ENCODE measurements at places on chromosomes 7 and 10.

DNA sequence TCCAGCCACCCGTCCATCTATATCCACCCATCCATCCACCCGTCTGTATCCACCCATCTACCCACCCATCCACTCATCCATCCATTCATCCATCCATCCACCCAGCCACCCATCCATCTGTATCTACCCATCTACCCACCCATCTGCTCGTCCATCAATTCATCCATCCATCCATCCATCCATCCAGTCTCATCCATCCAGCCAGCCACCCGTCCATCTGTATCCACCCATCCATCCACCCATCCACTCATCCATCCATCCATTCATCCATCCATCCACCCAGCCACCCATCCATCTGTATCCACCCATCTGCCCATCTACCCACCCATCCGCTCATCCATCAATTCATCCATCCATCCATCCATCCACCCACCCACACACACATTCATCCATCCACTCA is 73.2 kb downstream of the UNCX start:
- DNase-seq: no peak

DNA sequence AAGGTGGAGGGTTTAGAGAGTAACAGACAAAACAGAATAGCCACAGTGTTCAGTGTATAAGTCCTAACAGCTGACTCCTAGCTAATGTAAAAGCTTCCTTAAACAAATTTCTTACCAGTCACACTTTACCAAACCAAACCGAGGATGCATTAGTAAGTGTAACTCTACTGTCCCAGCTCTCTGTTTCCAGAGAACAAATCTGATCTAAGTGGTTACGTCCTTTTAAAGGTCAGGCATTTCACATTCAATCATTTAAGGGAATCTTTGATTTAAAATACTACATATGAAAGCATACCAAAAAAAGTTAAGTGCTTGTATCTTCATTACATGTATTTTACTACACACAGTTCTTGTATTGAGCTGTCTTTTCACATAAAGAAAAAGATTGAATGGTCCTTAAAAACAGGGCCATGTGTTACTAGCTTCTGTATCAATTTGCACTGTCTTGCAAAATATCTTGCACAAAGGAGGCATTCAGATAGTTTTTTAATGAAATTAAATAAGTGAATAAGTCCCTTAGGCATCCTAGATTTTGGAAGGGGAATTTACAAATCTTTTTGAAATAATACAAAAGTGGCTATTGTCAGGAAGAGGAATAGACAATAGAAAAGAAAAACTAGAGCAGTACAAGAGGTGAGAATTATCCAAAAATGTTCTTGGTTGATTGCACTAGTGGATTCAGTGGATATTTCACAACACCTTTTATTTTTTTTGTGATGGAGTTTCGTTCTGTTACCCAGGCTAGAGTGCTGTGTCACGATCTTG is 58.4 kb upstream of the SPOCK2 start:
- DNase-seq: no peak

- no peak for DNase-seq
Observed at GRCh38 chr10:89278034-89278535, 23.8 kb upstream of the IFIT2 start.

GRCh38 chr7:12741951-12742575 is 54.6 kb downstream of the ARL4A start:
- DNase-seq: no peak

GRCh38 chr7:36496576-36496975 is 106.9 kb downstream of the ANLN start:
- DNase-seq: no peak

DNA sequence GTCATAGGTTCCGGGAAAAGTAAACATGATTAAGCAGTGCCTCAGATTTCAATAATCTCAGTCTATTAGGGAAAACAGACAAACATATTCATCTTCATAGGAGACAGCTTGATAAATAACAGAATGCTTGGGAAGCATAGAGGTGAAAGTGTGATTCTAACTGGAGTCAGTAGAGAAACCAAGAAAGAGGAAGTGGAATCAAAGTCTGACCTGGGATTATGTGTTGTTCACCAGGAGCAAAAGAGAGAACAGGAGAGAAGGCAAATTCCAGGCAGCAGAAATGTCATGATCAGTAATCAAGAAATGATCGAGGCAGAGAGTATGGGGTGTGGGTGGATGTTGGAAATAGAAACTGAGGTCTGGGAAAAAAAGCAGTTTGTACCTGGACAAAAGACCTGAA is 43.7 kb downstream of the DGKB start:
- DNase-seq: no peak

All from stimulated activated CD8-positive, alpha-beta memory T cell treated with anti-CD3 and anti-CD28 coated beads, Interleukin-15, amount 100 ng/mL, for 48 hours (primary cell).